ENCODE measurements at places on chromosomes 6 and 20.

DNA sequence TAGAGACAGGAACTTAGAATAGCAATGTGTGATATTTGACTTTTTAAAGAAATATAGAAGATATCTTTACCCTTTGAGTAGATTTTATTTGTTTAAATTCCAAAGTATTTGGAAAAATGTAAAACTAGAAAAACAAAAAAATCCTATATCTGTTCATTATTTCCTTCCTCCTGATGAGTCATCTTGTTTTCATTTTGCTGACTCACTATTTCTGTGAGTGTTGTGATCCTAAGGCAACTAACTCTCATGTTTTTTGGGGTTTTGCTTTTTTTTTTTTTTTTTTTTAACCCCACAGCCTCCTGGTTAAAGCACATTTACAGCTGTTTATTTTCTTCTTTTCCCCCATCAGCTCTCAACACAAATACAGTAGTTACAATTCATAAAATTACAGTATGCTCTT, 37.8 kb upstream of the THEMIS start:
- DNase-seq, result no peak

GRCh38 chr20:15570156-15570555, 1003.1 kb downstream of the KIF16B start:
- DNase-seq, result no peak

DNA sequence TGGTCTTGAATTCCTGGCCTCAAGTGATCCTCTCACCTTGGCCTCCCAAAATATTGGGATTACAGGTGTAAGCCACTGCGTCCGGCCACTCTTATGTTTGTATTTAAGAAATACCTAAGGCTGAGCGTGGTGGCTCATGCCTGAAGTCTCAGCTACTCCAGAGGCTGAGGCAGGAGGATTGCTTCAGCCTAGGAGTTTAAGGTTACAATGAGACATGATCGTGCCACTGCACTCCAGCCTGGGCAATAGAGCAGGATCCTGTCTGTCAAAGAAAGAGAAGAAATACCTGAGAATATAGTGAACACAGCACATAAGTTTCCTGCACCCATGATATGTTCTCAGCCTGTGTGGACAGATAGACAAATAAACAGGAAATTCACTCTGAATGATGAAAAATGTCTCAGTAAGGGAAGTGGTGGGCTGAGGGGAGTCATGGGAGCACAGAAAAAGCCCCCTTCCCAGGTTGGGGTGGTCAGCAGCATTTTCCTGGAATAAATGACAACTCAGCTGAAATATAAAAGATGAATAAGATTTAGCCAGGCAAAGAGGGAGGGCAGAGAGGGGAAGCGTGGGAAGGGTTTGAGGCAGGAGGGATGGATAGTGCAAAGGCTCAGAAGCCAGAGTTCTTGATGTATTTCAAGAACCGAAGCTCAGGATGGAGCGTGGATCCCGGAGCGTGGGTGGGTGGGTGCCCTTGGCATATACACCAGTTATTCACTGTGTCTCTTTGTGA, 13.8 kb upstream of the MMP9 start:
- DNase-seq, result no peak

DNA sequence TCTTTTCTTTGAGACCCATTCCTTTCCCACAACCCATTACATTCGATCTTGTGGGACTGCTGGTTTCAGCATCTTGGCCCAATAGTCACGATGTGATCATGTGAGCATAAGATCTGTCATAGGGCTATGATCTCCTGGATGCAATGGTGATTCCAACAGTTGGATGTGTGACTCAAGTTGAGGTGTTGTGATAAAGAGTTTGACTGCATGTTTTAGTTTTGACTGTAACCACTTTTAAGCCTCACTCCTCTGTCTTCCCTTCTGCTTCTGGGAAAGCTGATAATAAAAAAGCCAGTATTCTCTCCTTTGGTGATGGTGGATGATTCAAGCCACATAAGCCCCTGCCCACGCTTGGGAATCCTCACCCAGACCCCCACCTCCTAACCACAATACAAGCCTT, 117.0 kb upstream of the ASCC3 start:
- DNase-seq, result no peak

- no peak for DNase-seq
Measured at GRCh38 chr6:6315660-6316059, 4.8 kb downstream of the F13A1 start.

DNA sequence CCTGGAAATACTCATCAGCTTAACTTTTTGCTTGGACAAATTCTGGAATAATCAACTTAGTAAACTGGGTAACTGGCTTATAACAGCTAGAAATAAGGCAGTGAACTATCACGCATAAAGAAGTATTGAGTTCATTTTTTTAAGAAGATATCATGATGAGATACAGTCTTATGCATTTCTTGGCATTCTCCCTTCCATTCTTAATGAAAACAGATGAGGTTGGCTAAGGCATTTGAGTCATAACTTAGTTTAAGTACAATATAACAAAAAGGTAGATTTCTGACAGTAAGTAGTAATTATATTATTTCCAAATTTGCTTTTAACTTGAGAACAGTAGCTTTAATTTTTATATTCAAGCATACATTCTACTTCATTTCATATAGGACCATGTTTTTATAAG, 56.1 kb downstream of the SAMD5 start:
- DNase-seq, result no peak

- DNase-seq, result no peak
Measured at GRCh38 chr6:21902628-21903169, 309.1 kb downstream of the SOX4 start.

DNA sequence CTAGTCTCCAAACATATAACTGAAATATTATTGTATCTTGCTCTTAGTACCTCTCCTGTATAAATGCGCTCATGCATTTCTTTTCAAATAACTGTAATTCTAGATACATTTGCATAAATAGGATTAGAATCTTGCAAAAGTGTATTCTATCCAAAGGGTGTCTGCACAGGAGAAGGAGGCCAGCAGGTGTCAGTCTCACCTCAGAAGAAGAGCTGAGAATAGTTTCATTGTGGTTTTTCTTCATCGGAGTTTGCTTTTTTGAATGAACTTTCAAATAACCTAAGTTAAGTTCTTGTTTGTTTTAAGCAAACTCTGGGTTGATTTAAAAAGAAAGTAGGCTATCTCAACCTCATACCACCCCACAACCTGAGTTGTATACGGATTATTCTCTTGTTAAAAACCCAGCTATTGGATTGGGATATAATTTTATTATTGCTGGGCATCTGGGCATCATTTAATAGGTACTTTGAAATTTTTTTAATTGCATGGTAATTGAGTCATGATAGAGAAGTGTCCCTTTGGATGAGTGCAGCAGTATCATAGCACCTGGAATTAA, 125.0 kb upstream of the MLIP start:
- peak; percentile 80 for DNase-seq

GRCh38 chr20:59016795-59017492, 2.3 kb upstream of the TUBB1 start:
- no peak for DNase-seq

- DNase-seq, result peak; percentile 13
Measured at GRCh38 chr6:57173056-57173885, 1.1 kb downstream of the BAG2 start.

DNA sequence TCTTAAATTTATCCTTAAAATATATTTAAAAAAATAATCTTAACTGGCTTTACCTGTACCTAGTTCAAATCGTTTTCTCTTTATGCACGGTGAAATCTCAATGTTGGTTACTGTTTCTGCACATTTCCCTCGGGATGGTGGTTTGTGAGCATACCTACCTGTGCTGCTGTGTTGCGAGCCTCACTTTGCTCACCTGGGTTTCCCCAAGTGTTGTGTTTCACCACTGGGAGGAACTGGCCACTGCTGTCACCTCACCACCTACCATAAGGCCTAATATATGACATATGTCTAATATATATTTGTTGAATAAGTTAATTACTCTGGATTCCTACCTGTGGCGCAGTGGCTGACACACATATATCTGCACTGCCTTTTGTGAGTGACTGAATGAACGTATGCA, 493.5 kb upstream of the FLRT3 start:
- no peak for DNase-seq

DNA sequence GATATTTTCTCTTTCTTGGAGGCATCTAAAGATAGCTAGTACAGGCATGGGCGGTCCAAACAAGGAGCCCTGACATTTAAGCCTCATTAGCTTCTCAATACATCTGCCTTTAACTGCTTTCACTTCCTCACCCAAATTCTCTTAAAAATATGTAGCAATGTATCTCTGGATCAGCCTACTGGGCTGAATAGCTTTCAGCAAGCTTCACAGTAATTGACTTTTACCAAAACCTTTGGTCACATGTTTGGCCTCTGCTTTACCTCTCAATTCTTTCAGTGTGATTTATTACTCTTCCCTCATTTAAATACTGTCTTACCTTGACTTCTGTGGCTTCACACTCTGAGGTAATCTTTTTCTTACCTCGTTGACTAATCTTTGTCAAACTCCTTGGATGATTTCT, 1618.1 kb downstream of the GRIK2 start:
- DNase-seq, result no peak

DNA sequence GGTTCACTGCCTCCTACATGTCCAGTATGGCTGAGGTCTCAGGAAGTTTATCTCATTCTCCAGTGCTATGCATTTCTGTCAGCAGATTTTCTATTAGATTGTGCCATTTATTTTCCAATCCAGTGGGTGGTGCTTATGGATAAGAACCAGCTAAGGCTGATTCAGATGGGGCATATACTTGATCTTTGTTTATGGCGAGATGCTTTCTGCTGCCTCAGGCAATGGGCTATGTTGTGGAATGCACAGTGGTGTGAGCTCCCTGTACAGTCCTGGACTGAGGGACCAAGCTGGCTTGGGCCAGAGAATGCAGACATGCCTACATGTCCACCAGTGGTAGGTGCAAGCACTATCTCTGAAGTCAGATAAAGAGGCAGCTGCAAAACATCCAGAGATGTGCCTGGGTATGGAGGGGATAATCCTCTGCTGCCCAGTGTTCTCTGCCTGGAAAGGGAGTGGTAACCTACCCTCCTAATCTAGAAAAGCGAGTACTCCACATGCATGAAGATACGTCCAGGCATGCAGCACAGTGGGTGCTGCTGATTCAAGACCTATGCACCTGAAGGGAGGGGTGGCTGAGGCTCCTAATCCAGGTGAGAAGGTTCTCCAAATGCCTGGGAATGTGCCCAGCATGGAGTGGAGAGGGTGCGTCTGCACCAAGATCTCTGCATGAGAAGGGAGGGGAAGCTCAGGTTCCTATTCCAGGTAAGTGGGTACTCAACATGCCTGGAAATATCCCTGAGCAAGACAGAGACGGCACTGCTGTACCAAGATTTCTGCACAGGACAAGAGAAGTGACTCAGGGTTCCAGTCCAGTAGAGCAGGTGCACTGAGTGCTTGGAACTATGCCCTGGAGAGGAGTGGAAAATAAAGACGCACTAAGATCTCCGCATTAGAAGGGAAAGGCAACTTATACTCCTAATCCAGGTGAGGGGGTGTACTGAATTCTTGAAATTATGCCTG, 9.4 kb downstream of the CST4 start:
- DNase-seq, result no peak

- no peak for DNase-seq
Measured at GRCh38 chr6:105212587-105212986, 32.8 kb upstream of the POPDC3 start.

DNA sequence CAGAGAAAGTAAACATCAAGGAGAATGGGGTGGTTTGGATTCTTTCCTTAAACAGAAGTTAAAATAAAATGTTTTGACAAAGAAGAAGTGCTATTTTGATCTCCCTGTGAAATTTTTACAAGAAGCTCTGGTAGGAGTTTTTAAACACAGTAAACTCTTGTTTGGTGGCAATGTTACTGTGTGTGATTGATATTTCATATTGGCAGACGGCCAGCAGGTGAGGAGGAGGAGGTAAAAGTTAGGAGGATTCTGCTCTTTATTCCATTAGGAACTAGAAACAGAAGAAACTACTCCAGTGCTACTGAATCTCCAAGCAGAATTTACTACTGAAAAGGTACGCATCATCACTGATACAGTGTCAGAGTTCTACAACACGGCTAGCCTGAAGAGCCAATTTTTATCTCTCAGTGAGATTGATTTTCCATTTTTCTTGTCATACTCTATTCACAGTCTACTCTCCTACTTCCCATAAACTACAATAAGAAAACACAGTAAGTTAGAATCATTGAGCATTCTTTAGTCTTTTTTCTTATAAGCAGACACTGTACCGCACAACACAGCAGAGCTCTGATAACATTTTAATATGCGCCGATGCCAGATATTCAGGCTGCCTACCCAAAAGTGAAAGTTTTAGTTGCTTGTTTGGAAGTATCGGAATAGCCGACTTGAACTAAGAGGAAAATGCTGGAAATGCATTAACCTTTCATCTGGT, 21.2 kb upstream of the AFDN start:
- no peak for DNase-seq

DNA sequence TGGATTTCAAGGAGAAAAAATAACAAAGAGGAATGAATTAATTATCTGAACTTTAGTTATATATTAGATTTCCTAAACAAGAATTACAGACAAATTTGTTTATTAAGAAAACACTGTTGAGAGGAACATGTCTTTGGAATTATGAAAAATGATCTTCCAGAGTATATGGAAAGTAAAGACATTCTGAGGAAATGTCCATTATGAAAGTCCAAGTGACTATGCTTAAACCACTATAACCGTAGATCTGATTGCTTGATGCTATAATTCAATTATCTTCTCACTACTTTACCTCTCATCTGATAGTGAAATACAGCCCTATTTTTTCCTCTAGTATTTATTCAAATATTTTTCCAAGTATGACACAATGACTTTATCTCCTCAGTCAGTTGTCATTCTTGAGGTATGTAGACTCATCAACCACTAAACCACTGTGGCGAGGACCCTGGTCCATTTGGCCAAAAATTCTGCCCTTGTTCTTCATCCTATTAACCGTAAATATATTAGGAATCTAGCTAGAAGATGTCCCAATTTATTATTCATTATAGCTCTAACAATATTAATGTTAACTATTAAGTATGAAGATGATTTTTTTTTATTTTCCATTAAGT, 37.3 kb upstream of the AHI1 start:
- no peak for DNase-seq

DNA sequence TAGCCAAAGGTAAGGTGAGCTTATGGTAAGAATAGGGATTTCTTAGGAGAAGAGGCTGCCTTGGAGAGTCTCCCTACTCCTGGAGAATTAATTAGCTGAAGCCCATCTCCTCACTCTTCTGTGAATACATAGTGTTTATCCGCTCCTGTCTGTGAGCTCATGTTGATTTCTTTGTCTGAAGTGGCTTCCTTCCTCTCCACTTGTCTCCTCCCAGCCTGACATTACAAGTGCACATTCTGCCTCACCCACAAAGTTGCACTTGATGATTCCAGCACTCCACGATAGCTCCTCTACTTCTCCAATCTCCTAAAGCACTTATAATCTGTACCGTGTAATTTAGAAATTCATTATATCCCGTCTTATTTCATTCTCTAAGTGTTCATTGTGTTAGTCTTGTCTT, 287.2 kb downstream of the QKI start:
- no peak for DNase-seq

GRCh38 chr6:88301888-88302768, 136.0 kb upstream of the CNR1 start:
- DNase-seq, result no peak

- no peak for DNase-seq
Measured at GRCh38 chr6:95576998-95577303, 384 bp upstream of the MANEA start.

GRCh38 chr6:39407446-39407993, 85.0 kb upstream of the KCNK16 start:
- DNase-seq, result no peak
